ENCODE measurements at places on chromosomes 1 and 21.

DNA sequence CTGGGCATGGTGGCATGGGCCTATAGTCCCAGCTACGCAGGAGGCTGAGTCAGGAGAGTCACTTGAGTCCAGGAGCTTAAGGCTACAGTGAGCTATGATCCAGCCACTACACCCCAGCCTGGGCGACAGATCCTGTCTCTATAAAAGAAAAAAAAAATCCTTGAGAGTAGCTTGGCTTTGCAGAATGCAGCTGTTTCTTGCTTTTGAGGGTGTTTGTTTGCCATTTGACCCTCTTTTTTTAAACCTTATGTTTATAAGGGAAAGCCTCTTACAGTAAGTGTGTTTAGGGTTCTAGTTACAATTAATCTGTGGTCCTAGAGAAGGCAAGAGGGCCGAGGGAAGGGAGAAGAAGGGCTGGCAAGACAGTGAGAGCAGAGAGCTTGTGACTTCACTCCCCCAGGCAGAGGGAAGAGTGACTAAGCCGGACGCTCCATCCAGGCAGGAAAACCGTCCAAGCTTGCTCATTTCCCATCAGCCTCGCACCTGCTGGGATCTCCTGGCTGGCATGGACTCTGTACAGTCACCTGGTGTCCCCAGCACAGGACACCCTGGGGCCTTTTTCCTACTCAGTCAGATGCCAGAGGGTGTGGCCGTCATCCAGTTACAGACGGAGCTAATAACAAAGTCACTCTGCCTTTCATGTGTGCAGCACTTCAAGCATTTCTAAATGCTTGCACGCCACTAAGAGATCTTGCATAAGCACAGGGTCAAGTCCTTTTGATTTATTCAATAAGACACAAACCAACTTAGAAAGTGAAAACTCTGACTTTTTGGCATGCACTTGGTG lies 55.5 kb upstream of the PSEN2 start:
- no peak for DNase-seq

DNA sequence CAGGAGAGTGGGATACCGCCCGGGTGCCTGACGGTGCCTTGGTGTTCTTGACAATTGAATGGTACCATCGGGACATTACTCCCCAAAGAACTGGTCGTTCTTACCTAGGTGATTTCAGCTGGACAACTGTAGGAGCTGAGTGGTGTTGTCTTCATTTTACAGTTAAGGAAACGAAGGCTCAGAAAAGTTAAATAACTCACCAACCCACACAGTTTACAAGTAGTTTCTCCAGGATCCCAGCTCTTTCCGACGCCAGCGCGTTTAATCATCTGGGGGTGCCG lies 1.6 kb downstream of the PIK3CD start:
- DNase-seq: no peak

- peak; percentile 32 for DNase-seq
These were observed 1.2 kb upstream of the DHRS3 start for GRCh38 chr1:12618965-12619791.

GRCh38 chr1:227317523-227318015 lies 723 bp downstream of the CDC42BPA start:
- no peak for DNase-seq

GRCh38 chr1:67680486-67680885 lies 4.5 kb upstream of the GADD45A start:
- no peak for DNase-seq

DNA sequence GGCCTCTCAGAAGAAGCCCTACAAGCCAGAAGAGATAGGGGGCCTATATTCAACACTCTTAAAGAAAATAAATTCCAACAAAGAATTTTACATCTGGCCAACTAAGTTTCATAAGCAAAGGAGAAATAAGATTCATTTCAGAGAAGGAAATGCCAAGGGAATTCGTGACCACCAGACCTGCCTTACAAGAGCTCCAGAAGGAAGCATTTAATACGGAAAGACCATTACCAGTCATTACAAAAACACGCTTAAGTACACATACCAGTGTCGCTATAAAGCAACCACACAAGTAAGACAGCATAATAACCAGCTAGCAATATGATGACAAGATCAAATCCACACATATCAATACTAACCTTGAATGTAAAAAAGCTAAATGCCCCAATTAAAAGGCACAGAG lies 704.9 kb upstream of the CHRM3 start:
- no peak for DNase-seq

DNA sequence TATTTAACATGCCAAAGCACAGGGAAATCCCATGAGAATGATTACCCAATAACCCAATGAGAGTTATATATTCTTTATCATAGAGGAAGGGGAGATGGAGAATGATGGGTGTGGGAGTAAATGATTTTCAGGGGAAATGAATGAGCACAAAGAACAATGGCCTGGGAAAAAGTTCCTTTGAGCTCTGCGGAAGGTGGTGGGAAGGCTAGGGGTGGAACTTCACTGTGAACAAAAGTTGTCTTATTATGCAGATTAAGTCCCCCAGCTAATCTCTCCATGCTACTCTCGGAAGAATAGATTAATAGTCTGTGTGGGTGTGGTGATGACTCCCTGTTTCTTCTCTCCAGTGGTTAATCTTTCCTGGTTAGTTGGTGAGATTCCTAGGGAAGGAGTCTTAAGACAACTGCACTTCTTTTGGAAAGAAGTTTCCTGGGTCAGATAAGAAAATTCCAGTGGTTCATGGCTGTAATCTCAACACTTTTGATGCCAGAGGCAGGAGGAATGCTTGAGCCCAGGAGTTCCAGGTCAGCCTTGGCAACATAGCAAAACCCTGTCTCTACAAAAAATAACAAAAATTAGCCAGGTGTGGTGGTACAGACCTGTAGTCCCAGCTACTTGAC lies 71.6 kb downstream of the DNTTIP2 start:
- no peak for DNase-seq

GRCh38 chr1:191350938-191351337 lies 807.3 kb upstream of the RGS18 start:
- DNase-seq: no peak

DNA sequence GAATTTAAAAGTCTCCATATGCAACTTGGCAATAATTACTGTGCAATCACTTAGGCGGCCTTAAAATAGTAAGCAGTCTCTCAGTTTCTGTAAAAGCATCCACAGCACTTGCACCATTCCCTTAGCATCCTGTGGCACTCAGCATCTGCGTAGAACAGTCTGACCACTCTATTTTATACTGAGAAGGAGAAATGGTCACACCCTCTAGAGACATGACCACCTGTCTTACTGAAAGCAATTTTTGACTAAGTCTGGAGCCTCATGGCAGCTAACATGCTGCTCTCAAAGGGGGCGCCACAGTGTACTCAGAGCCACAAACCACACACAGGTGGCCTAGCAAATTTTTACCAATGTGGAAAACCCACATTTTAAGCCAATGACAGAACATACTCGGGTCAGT lies 62.0 kb downstream of the KCNK1 start:
- no peak for DNase-seq

GRCh38 chr1:77534456-77534855 lies 148.0 kb downstream of the ZZZ3 start:
- no peak for DNase-seq
